ENCODE measurements at places on chromosomes 4 and X.

DNA sequence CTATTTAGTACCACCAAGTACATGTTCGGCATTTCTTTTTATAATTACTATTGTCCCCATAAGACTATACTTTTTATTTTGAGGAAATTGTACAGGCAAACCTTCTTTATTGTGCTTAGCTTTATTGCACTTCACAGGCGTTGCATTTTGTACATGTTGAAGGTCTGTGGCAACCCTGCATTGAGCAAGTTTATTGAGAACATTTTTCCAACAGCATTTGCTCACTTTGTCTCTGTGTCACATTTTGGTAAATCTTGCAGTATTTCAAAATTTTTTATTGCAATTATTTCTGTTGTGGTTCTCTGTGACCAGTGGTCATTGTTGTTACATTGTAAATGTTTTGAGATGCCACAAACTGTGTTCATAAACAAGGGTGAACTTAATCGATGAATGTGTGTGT, 10.8 kb upstream of the CXCL5 start:
- no peak for ATAC-seq

- no peak for ATAC-seq
These were observed 111.5 kb downstream of the POLA1 start for GRCh38 chrX:24805201-24805600.

DNA sequence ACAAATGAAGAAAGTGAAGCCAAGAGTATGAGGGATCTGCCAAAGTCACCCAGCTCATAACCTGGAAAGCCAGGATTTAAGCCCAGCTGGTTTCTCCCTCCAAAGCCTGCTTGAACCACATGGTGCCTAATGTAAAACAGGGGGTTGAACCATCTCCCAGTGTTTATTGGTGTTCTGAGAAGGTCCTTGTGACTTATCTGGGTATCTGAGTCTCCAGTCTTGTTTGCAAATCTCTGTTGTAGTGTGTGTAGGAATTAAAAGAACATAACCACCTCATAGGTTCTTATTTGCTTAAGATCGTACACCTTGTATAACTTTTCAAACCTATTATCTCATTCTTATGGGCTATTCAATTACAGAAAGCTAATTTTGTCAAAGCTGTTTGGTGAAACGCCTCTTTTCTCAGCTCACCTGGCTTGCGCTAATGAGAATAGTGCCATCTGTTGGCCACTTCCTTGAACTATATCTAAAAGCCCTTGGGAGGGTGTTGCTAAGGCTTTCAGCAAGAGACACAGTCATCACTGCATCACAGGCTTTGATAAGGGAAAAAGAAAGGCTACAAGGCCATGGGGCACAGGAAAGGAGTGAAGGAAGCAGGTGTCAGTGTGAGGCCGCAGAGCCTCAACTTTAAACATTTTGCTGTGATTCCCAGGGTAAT, 34.0 kb downstream of the ETDB start:
- ATAC-seq: peak; percentile 87

GRCh38 chr4:102599455-102599854, 98.3 kb downstream of the NFKB1 start:
- no peak for ATAC-seq

Data from motor neuron (in vitro differentiated cells).